ENCODE measurements at places on chromosomes 11 and 22. TPM values are rescaled to one million over a fixed set of nuclear protein-coding genes. Genes with fewer than 3 reads are reported as not detected.

DNA sequence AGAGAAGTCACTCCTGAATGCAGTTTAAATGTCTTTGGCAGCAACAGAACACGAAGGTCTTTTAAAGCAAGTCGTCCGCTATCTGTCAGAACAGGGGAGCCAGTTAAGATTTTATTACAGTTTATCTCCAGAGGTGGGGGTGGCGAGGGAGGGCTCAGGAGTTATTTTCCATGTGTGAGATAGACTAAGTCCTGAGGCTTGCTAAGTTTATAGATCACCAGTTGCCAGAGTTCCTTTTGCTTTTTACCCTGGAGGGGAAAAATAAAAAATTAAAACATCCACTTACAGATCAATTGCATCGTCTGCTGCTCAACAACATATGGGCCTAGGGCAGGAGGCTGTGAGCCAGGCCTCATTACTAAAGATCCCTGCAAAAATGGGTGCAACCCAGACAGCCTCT is 90.7 kb downstream of the SNX19 start:
- DNase-seq: no peak

GRCh38 chr11:73318501-73319011 is 10.5 kb downstream of the ARHGEF17 start:
- DNase-seq: no peak

GRCh38 chr22:19516378-19517170 is 7.6 kb downstream of the CLDN5 start:
- DNase-seq: no peak

- DNase-seq: no peak
These were observed 4.0 kb upstream of the SCGB2A1 start for GRCh38 chr11:62204430-62204829.

DNA sequence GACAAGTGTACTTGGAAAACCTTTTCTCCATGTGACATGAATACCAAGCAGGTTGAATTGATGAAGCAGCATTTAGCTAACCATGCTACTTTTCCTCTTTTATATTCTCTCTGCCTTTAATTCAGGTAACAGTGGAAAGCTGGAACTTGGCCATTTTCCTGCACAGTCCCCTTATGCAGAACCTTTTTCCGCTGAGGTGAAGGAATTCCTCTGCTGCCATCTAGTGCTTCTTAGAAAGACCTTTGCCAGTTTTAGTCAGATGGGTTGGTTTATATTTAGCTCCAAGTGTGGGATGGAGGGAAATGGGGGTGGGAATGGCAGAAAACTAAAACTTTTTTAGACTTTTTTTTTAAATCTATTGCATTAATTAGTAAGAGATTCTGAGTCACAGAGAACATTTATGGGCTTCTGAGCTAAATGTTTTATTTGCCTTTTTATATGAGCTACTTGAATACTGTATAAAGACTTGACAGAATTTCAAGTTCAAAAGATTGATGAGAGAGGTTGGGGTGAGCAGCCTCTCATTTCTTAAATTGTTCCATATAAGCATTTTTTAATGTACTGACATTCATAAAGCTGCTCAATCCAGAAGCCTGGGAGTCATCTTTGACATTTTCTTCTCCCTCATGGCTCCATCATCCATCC is 153.9 kb upstream of the ZC3H12C start:
- peak; percentile 44 for DNase-seq

DNA sequence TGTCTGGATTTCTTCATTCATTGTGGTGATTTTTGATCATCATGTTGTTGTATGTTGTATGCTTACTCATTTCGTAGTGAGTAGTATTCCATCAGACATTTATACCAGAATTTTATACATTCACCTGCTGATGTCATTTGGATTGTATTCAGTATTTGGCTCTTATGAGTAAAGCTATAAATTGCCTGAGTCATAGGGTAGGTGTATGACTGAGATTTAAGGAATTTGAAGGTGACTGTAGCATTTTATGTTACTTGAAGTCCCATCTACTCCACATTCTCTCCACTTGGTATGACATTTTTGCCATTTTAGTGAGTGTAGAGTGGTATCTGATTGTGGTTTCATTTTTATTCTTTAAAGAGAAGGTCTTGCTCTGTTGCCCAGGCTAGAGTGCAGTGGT is 548.2 kb downstream of the TBC1D22A start:
- no peak for DNase-seq

- no peak for DNase-seq
These were observed 9.4 kb upstream of the NAP1L4 start for GRCh38 chr11:3001496-3001895.

DNA sequence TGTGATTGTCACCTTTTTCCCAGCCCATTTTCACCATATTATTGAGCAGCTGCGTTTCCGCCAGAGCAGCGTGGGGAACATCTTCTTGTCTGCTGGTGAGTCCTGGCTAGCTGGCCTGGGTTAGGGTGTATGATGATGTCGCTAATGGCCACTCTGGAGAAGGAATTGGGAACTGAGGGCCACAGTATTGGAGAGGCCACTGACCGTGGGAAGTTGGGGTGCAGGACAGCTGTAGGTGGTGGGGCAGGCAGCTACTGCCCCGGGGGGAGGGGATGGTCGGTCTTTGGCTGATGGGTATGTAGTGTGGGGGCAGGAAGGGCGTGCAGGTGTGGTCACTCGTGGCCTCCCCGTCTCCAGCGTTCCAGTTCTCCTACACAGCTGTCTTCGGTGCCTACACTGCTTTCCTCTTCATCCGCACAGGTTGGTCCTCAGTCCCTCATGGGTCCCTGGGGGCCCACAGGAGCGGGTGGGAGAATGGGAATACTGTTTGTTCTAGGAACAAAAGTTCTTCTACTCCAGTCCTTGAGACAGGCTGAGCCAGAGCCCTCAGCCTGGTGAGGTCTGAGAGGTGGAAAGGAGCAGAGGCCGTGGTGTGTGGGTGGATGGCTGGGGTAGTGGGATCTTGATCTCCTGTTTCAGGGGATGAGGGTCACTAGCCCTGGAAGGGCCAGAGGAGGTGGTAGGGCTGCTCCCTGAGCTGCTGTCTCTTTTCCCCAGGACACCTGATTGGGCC is 2.1 kb downstream of the RCE1 start:
- DNase-seq: no peak

GRCh38 chr11:128468111-128468510 is 119.2 kb downstream of the ETS1 start:
- DNase-seq: no peak

GRCh38 chr11:121767433-121767832 is 314.7 kb upstream of the SORL1-AS1 start:
- no peak for DNase-seq

DNA sequence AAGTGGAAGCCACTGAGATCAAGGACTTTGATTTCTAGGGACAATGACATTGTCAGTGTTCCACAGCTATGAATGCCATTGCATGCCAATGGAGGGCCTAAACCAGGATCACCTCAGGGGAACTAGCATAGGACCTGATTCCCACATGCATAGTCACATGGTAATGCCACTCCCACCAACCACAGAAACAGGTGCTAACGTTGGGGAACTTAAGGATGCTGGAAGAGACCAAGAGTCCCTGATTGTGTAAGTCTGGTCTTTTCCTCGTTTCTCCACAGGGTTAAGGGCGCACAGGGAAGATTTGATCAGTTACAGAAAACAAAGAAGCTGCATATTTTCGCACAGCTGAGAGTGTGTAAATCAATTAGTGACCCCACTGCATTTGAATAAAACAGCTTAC is 59.4 kb upstream of the CD44 start:
- no peak for DNase-seq

- no peak for DNase-seq
These were observed 26.4 kb downstream of the IGLL5 start for GRCh38 chr22:22913989-22914388.

DNA sequence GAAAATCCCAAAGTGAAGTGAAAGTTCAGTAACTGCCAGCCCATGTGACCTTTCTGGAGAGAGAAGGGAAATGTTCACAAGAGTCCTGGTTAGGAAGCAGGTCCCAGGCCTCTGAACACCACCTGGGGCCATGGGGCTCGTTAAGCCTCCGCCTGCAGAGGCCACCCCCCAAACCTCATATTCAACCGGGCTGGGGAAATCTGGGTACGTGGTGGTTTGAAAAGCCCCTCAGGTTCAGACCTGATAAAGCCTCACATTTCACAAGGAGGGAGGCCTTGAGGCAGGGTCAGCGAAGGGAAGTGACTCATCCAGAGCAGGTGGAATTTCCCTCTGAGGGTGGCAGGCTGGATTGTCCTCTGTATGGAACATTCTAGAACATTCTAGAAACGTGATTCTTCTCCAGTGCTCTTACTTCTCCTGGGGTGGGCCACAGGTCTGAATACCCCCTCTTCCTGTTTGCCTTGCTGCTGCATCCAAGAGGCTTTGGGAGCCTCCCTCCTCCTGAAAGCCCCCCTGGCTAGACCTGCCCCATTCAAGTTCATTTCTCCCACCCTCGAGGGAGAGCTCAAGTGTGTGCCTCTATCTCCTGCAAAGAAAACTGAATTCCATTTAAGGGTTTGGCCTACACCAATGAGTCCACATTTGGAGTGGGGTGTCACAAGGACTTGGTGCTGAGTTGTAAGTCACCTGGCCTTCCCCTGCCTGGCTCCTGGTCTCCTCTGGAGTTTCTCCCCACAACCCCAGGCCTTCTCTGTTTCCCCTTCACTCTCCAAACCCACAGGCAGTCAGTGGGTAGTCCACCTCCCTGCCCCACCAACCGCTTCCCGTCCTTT is 6.3 kb downstream of the FXYD2 start:
- no peak for DNase-seq

DNA sequence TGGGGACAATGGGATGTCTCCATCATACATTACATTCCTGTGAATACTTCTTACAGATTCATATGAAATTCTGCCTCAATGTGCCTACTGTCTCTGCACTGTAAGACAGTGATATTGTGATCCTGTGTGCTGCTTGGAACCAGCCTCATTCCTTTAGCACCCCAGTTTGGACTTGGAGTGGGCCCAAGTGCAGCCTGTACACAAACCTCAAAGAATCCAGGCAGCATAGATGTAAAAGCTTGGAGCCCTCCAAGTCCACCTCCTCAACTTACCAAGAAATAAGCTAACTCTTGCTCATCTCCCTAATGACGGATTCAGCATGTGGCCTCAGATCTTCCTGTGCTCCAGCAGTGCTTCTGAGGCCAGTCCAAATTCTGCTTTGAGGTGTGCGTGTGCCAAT is 24.4 kb downstream of the GRAP2 start:
- DNase-seq: no peak

DNA sequence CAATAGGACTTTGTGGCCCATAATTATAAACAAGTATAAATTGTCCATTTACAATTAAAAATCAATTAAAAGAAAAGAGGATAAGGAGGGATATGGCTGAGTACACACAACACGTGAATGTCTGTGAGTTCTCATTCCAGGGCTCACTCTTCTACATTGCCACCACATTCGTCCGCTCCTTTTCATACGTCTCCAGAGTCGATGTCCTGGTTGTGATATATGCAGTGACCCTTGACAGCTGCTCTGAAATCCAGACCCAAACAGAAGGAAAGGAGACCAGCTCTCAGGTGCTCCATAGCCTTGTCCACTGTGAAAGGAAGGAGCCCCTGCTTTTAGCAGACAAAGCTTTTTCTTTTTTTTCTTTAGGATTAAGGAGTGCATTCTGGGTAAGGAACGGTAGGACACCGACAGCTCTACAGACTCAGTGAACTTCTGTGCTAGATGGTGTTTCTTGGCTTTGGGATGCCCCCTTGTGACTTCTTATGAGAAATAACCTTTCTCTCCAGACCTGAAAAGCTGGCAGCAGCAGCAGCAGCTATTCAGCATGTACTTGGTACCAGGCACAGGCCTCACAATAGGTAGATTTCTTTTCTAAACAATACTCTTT is 19.7 kb upstream of the DNAJB13 start:
- DNase-seq: no peak

DNA sequence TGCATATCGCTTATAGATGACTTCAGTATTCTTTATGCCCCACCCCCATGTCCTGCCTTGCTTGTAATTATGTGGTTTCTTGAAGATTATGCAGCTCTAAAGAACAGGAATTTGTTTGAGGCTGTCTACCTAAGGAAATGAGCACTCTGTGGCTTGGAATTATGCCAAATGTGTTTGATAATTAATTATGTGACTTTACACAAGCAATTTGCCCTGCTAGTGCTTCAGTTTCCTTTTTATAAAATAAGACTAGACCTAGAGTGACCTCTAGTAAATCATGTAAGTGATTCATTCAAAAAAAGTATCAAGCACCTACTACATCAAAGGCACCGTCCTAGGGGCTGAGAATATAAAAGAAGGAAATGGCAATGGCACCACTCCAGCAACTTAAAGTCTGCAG is 491.5 kb upstream of the KIRREL3 start:
- peak; percentile 2 for DNase-seq

DNA sequence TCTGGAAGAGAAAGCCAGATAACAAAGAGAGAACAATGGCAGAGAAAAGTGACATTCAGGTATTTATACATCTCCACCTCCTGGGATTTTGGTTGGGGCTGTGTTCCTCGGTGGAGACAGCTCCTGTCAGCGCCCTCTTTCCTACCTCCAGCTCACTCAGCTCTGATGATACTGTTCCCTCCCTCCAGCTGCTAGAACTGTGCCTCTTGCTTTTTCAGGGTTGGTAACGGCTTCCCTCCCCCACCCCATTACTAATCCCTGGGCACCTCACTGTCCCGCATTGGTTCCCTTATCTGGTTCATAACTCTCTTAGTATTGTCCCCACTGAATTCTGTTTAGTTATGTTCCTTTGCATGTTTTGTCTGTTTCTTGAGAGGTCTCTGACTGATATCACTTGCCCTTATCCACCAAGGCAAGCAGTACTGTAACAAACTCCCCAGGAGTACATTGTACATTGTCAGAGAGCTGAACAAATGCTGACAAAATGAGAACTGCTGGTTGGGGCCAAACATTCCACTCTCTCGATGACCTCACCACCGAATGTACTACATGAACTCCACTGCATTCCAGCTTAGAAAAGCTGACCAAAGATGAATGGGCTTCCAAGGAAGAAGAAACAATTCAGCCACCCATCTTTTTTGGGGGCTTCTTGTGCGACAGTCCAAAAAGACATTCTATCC is 5.7 kb upstream of the FBXO3 start:
- DNase-seq: no peak

GRCh38 chr11:132202621-132203020 is 832.2 kb downstream of the NTM start:
- no peak for DNase-seq

DNA sequence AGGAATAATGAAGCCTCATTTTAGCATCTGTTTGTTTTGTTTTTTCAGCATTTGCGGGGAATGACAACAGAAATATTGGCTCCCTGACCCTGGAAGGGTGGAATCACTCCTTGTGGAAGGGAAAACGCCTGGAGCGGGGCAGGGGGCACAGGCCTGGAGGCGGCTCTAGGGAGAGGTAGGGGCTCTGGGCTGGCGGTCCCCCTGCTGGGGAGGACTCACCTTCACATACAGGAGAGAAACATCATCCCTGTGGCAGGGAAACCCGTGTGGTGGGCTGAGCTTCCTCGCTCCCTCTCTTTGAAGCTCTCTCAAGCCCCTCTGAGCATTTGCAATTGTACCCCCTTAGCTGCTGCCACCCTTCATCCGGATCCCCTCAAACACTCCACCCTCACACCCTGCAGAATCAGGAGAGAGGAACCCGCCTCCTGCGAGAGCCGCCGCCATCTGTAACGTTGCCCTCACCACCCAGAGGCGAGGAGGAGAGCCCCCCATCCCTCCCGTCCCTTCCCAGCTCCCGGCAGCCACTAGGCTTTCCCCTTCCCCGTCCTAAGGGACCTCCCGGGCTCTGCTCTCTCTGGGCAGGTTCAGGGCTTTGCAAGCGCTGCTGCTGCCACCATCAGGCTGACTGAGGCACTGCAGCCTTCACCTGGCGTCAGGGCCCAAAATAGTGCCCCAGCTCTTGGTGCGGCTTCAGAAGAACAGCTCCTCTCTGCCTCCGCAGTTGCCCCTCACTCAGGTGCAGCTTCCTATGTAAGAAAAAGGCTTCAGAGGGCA is 10.4 kb downstream of the KIRREL3 start:
- peak; percentile 38 for DNase-seq

Gene FBLN1
- polyA plus RNA-seq: 285 TPM

Gene A4GALT
- 2.7 TPM for polyA plus RNA-seq

Gene OR4A5
- polyA plus RNA-seq: not detected

Gene ACR
- 0.54 TPM for polyA plus RNA-seq

Gene PLAAT2
- polyA plus RNA-seq: not detected

Gene NXPE1
- 0.04 TPM for polyA plus RNA-seq
